Tongue (tissue), 3 donors: ENCODE measurements at places on chromosomes 7 and 10.

DNA sequence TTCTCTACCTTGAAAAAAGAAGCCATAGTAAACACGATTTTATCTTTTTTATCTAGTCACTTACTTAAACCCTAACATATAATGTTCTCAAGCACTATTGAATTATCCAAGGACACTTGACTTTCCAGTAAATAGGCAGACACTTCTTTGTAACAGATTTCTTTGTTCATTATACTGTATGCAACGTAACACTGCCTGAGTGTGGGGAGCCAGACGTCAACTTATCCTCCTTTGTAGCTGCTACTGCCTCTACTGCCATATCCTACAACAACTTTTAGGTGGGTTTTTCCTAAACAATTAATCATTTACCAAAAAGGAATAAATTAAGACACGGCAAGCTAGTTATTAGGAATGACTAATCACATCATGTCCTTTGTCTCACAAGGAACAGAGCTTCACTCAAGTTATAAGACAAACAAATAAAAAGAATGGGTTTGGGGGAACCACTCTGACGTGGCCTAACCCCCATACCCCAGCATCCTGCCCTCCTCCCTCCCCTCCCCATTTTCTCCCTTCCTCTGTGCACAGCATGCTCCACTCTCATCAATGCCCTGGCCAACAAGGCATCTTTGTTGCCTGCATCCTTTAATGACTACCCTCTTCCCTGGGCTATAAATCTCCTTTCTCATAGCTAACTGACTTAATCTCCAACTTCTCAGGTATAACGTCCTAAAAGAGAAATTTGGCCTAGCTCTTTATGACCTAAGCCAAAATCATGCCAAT lies 43.3 kb downstream of the DOCK4 start:
- DNase-seq: no peak

GRCh38 chr10:87842220-87842641 lies 21.1 kb downstream of the KLLN start:
- no peak for DNase-seq

DNA sequence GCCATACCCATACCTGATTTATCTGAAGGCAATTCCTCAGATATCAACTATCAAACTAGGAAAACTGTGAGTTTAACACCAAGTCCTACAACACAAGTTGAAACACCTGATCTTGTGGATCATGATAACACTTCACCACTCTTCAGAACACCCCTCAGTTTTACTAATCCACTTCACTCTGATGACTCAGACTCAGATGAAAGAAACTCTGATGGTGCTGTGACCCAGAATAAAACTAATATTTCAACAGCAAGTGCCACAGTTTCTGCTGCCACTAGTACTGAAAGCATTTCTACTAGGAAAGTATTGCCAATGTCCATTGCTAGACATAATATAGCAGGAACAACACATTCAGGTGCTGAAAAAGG lies 69.0 kb upstream of the RSBN1L start:
- no peak for DNase-seq

DNA sequence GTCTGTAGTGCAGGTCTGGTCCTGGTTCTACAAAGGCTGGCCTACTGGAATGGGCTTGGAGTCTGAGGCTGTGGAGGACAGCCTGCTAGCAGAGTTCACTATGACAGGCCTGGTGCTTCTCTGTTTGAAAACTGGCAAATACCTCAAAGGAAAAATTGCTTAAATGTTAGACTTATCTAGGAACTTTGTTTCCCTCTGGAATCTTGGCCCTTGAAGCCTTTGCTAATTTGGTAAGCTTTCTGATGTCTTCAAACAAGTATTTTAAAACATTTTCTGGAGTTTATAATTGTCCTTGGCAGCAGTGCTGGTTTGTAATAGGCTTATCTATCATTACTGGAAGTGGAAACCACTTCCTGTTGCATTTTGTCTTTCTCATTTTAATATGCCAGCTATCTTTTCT lies 139.7 kb downstream of the TMEM26 start:
- DNase-seq: no peak

GRCh38 chr7:90503367-90503766 lies 33.9 kb downstream of the PTTG1IP2 start:
- no peak for DNase-seq

GRCh38 chr7:24502135-24502488 lies 71.1 kb upstream of the PALS2 start:
- DNase-seq: no peak

GRCh38 chr10:23404461-23404980 lies 34.4 kb upstream of the OTUD1 start:
- no peak for DNase-seq

DNA sequence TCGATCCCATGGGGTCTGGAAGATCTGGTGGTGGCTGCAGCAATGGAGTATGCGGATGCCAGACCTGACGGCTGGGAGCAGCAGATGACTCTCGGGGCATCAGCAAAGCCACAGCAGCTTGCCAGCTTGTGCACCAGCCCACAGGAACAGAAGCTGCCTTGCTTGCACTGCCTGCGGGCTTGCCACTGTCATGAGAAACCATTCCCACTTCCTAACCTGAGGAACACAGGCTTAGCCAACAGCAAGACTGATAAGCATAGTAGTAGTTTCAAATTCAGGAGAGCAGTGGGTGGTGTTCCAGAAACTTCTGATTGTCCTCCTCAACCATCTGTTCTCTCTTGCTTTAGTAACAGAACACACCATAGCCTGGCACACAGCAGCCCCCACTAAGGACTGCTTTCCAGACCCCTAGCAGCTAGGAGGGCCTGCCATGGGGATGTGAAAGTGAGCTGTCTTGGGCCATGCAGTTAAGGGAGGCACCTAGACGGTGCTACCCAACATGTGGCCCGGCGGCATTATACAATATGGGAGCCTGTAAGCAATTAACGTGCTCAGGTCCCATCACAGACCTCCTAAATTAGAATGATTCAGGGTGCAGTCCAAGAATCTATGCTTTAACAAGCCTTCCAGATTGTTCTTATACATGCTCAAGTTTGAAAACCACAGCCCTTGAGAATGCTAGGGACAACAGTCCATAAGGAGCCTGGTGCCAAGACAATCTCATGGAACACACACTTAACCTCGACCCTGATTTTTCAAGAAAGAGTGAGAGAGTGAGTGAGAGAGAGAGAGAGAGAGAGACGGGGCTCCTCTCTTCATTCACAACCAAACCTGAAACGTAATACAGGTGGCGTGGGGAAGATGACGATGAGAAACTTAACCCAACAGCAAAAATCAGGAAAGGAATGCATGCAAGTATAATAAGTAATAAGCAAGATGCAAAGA lies 7.1 kb downstream of the ANXA11 start:
- no peak for DNase-seq

DNA sequence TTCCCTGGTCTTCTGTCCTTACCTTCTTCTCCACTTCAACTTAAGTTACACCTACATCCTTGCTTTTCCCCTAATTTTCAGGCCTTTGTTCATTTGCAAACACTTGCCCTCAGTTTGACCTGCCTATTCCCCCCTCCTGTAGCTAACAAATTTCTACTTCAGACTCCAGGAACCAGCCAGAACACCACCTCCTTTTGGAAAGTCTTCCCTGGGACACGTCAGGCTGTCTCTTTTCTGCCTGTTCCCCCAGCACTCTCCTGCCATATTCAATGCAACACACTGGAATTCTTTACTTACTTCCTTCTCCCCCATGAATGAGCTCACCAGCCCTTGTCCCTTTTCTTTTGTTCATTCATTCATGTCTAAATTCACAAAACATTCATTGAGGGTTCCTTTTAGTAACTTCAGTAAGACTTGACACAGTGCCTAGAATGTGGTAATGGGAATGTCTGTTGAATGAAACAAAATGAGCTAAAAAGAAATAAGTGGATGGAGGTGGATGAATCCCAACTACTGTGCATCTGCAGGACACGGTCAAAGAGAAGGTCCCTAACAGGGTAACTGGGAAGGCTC lies 478.0 kb downstream of the KCNMA1 start:
- peak; percentile 62 for DNase-seq

- no peak for DNase-seq
Observed at GRCh38 chr7:35463751-35464150, 209.9 kb upstream of the TBX20 start.

GRCh38 chr7:159212226-159212625 lies 67.6 kb upstream of the VIPR2 start:
- no peak for DNase-seq

DNA sequence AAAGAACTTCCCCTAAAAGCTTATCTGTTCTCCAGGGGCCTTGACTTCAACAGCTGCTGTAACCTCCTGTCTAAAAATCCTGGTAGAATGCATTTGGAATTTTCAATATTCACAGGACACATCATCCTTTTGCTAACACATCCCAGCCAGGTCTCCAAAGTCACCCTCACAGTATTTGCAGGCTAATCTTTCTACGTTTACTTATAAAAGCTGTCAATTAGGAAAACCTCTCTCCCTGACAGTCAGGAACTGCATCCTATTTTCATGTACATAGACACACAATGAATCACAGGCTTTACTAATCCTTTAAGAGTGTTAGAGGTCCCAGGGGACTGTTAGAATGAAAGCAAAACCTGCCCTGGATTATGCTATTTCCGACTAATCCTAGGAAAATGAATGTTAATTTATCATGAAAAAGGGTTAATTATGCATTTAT lies 102.2 kb downstream of the GFRA1 start:
- DNase-seq: peak; percentile 48

DNA sequence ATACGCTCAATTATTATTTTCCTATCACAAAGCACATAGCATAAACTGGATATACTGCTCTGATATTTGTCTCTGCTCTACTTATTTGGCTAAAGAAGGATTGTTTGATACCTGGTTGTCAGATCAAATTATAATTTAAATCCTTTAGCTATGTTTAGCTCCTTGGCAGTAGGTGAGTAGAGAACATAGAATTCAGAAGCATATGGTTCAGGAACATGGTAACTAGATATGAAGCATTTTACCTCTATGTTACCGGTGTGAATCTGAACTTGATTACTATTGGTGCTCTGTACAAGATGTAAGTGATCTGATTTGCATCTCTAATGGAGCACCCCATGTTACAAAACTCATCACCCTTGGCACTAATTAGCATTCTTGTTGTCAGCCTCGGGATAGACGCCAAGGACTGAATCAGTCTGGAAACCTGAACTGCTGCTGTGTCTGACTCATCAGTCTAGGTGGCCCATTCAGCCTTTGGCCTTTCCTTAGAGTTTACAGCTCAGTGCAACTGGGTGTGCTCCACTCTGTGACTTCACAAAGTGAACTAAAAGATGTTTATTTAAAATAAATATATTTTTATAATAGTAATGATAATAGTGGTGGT lies 12.3 kb upstream of the MYPN start:
- peak; percentile 42 for DNase-seq

- DNase-seq: peak; percentile 84
Observed at GRCh38 chr10:73634421-73634820, 6.9 kb downstream of the MYOZ1 start.

DNA sequence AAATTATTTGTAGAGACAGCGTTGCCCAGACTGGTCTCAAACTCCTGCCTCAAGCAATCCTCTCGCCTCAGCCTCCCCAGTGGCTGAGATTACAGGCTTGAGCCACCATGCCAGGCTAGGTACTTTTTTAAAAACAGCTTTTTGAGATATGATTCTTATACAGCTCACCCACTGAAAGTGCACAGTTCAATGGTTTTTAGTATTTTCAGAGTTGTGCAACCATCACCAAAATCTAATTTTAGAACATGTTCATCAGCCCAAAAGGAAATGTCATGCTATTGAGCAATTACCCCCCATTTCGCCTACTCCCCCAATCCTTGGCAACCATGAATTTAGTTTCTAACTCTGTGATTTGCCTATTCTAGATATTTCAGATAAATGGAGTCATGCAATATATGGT lies 73.7 kb downstream of the EVX1 start:
- DNase-seq: no peak
